ENCODE measurements at places on chromosomes 13 and 19.

DNA sequence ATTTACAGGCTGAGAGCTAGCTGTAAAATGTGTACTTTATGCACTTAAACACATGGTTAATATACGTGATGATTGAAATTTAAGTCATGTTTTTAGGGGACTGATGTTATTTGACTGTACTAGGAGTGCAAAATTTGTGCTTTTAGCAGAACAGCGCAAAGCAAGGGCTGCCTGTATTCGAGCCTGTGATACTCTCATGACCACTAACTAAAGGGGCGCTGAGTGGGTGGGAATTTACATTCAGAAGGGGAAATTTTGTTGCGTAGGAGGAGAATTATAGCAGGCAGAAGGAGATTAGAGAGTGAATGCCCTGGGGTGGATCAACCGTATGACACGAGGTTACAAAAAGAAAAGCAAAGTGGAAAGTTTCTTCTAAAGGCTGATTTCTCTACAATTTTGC lies 271.8 kb upstream of the HTR2A start:
- no peak for DNase-seq

DNA sequence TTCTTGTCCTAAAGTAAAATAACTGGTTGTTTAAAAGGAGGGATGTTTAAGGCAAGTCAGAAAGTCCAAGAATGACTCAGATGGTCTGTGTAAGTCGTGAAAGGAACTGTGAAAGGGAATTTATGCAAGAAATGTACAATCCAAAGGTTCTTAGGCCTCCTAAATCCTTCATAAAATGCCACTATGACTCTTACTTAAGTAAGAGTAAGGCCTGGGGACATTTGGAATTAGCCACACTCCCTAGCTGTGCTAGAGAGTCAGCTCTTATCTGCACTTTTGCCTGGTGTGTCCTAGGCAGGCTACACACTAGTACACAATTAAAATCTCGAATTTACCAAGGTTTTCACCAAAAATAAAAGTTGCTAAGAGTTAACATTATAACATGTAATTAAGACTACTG lies 686.9 kb downstream of the UQCRFS1 start:
- no peak for DNase-seq

DNA sequence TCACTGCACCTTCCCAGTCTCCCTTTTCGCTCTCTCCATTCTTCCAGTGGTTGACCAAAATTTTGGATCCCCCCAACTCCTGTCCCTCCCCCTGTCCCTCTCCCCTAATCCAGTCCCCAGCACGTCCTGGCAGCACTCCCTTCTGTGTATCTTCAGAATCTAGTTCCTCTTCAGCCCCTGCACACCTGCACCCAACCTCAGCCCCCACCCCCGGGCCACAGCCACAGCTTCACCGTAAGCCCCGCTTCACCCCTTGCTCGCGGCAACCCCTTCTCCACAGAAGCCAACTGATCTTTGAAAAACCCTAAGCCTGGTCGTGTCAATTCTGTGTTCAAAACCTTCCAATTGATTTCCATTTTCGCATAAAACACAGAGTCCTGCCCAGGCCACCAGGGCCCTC lies 35.5 kb upstream of the SLC15A1 start:
- DNase-seq = no peak

DNA sequence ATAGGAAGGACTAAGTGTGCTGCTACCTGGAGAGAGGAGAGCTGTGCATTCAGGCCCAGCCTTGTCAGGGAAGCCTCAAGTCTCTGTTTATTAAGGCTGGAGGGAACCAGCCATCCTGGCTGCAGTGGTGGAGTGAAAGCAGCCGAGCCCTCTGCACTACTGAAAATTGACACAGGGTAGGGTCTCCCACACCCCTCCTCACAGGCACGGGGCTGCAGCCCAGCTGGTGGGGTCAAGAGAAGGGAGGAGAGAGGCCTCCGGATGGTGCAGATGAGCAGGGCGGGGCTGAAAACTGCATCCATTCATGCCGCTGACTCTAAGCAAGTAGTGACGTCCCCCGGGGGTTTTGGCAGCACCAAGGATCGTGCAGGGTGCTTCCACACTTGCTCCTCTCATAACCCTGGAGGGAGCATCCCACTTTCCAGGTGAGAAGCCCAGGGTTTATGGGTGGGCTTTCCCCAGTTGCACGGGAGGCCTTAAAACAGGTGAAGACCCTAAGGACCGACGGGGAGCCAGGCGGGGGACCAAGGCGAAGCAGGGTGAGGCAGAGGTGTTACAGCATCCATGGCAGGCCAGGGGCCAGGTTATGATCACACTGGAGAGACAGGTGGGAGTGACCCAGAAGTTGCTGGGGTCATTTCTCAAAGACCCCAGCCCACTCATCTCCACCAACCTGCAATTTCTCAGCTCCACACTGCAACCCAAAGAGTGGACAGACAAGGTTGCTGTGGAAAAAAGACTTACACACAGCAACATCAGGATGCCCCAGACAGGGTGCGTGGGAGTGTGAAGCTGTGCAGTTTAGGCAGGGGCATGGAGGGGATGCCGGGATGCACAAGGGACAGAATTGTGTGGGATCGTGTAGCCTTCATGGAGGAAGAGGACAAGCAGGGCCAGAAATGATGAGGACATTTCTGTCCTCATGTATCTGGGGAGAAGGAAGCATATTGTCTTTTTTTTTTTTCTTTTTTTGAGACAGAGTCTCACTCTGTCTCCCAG lies 36.8 kb downstream of the VSTM2B start:
- DNase-seq = no peak

GRCh38 chr19:38710928-38711725 lies 33.1 kb downstream of the CAPN12 start:
- DNase-seq = no peak

- no peak for DNase-seq
Observed at GRCh38 chr19:38478273-38478971, 44.9 kb downstream of the RYR1 start.

DNA sequence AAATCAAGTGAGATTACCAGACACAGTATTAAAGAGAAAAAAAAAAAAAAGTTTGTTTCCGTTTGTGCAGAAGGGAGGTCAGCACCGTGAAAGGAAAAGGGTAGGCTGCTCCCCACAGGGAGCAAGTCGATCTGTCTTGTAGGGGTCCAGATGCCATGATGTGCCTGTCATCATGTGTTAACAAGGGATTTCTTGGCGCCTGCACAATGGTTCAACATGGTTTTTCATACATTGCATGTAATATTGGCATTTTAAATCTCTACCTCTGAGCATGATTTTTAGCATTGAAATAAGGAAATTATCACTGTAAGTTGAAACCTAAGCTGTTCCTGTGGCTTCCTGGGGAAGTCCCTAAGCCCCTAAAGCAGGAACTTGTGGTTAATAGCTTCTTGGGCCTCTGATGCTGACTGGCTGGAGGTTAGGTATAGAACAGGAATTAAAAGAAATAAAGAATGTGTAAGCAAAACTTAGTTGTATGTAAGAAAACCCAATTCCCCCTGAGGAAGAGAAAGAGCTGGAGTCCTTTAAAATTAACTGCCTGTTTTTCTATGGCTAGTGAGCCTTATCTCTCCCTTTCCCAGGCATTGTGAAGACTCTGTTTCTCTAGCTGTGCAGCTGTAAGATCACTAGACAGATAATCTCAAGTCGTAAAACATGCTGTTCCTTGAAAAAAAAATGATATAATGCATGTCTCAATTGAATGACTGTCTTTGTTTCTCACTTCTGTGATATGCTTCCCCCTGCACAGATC lies 7.4 kb upstream of the FCGBP start:
- DNase-seq = peak; percentile 86

GRCh38 chr13:60629158-60629557 lies 232.1 kb downstream of the TDRD3 start:
- no peak for DNase-seq

DNA sequence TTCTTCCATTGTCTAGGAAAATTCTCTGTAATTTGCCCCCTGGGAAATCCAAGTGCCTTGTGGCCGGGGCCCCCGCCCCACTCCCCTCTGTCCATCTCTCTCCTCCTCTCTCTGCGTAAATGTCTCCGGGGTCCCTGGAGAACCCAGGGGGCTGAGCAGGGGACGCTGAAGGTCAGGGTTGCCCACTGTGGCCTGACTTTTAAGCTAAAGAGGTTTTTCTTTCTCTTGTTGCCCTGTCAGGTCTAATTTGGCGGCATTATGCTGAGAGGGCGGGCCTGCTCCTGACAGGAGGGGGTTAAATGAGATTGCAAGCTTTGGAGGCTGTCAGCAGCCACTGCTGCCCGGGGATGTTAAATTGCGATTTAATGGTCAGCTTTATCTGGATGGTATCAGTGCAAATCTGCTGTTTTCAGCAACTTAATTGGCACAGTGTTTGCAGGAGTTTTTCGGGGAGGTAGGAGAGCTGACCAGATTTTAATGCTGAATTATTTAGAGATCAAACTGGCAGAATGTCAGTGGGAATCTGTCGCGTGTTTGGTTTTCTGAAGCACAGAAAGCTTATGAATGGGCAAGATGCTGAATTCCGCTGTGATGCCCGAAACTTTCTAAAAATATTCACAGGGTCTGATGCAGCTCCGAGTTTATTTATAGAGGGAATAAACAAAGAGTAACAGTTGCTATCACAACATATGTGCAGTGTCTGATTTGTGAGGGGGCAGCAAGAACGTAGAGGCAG lies 93.2 kb upstream of the SOX1 start:
- DNase-seq = no peak

- DNase-seq = no peak
Observed at GRCh38 chr19:19542507-19542906, 4.4 kb downstream of the CILP2 start.

DNA sequence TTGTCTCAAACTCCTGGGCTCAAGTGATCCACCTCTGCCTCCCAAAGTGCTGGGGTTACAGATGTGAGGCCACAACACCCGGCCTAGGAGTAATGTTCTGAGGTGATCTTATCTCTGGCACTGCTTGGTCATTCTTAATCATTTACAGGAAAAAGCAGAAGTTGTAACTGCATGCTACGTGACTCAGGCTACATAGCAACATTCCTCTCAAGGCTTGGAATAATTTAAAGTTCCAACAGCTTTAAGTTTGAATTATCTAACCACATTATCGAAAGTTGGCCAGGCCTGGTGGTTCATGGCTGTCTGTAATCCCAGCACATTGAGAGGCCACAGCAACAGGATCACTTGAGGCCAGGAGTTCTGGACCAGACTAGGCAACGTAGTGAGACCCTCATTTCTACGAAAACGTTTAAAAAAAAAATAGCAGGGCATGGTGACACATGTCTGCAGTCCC lies 3.9 kb upstream of the B9D2 start:
- DNase-seq = no peak

DNA sequence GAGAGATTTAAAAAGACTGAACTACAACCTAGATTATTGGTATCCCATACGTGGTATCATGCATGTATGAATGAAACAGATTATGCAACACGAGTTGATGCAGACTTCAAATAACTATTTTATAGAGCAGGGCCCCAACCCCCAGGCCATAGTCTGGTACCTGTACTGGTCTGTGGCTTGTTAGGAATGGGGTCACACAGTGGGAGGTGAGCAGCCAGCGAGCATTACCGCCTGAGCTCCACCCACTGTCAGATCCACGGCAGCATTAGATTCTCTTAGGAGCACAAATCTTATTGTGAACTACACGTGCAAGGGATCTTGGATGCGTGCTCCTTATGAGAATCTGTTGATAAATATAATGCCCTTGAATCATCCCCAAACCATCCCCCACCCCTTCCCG lies 320.2 kb downstream of the TBC1D4 start:
- DNase-seq = no peak

DNA sequence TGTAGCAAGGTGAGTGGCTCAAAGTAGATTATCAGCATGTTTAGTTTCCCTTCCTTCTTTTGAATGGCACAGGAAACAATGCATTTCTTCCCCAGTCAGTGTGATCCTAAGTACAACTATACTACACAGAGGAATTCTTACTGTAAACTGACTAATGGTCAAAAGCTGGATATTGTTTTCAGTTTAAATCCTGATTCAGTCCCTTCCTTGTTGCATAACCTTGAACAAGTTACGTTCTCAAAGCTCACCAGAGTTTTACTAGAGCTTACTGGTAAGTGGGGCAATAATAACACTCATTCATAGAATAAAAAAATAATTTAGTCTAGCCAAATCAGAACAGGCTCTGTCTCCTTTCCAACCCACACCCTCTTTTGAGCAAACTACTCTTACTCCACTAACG lies 180.1 kb downstream of the POSTN start:
- no peak for DNase-seq

GRCh38 chr13:25932365-25932764 lies 119.5 kb downstream of the SHISA2 start:
- DNase-seq = no peak

DNA sequence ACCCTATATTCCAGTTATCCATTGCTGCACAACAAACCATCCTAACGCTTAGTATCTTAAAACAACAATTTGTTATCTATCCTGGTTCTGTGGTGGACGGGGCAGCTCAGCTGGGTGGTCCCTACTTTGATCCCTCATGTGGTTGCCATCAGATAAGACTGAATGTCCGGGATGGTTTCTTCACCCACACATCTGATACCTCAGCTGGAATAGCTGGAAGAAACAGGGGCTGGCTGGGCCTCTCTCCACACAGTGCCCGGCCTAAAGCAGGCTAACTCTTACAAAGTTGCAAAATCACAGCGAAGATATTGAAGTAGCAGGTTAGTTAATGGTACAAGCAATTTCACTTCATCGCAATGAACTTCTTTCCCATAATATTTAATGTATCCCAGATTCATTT lies 3.7 kb upstream of the MRPS31 start:
- DNase-seq = no peak

DNA sequence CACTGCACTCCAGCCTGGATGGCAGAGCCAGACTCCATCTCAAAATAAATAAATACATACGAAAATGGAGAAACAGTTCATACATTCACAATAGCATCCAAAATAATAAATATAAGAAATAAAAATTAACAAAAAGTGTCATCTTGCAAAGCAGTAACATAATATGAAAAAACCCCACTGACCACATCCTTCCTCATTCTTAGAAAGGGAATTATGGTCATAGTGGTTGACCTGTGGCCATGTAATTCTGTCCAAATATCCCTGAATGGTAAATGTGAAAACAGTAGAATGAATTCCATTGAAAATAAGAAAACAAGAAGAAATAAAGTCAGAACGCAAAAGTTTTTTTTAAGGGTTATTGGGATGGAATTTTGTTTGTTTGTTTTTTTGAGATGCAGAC lies 7.0 kb upstream of the CDC42EP5 start:
- DNase-seq = no peak

DNA sequence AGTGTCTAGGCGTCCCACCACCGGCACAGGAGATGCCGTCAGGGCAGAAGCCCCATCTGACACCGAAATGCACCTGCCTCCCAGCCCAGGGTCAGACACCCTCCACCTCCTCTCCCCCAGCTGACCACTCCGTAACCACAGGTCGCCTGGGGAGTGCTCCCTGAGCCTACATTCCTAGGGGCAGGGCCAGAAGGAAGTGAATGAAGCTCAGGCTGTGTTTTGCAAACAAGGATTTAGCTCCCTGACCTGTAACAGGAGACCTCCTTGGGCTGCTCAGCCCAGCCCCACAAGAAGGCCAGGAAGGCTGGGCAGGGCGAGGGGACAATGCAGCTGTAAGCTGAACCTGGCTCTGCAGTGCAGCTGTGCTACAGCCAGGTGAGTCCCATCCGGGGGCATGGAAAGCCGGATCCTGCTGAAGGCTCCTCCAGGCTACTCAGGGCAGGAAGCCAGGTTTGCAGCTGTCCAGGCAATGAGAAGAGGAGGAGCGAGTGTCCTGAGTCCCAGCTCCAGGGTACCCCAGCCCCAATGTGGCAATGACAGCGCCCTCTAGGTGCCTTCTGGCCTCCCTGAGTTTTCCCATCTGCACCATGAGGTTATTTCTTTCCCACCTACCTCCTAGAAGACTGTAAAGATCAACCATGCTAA lies 42.1 kb downstream of the RHPN2 start:
- no peak for DNase-seq

- DNase-seq = no peak
Observed at GRCh38 chr19:55431183-55431582, 11.9 kb downstream of the SHISA7 start.

GRCh38 chr13:50476577-50477285 lies 366.8 kb downstream of the DLEU7 start:
- DNase-seq = no peak

- DNase-seq = no peak
Observed at GRCh38 chr19:5594521-5594950, 26.8 kb upstream of the TINCR start.

Measured in central memory CD4-positive, alpha-beta T cell (primary cell).